HepG2 (cell line): ENCODE measurements at places on chromosomes 6 and 20.

DNA sequence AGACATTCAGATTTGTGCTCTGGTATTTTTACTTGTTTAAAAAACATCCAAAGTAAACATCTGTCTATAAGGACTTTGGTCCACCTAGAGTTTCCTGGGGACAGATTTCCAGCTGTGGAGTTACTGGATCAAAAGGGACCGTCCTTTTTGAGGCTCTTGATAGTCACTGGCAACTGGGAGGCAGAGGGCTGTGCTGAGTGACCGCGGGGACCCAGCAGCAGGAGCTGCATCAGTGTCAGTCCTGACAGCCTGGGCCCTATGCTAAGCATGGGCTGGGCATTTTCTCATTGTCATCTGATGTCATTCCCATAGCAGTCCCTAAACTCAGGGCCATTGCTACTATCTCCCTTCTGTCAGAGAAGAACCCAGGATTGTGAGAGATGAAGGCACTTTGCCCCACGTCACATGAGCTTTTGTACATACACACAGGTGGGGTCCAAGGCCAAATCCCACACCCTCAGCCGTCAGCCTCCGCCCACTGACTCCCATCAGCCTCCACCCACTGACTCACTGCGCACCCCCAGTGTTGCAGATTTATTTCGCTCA is 293.8 kb downstream of the TAF4 start:
- peak overlapping the region; percentile 25 for H3K27ac ChIP-seq
- DNase-seq, result peak; percentile 91
- peaks cover 33% of the 10 kb centered on the region for H3K4me1 ChIP-seq
- H3K36me3 ChIP-seq, result no peaks in the 10 kb centered on the region

DNA sequence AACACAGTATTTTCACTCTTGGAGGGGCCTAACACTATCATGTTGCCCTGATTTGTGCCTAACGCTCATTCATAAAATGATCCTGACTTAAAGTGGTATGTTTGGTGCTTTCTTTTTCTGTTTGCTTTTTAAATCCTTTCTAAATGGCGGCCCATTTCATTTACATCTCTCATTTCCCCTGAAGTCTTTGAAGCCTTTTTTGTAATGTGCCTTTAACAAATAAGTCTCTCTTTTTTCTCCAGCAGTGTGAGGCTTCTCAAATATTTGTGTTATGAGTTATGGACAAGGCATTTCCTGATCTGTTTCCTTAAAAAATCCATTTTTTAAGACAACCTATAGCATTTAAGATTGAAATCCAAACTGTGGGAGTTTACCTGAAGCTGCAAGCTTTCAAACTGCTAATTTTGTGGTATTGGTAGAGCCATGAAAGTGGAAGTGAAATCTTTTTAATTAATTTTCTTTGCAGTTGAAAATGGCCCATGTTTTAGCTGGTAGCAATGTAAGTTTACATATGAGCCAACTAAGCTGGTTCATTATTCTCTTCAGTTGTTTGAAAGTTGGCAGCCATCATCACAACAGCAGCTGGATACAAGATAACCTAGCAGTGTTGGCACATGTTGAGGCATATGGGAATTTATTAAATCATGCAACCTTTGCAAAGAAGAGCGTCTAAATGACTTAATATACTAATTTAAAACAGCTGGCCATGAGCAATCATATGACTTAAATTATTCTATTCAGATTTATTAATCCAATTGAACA is 469.7 kb downstream of the CDKAL1 start:
- H3K36me3 ChIP-seq, result no peaks in the 10 kb centered on the region; the same call in 2 of the 3 replicates
- no peaks in the 10 kb centered on the region for H3K27me3 ChIP-seq
- peak; percentile 99 for DNase-seq

GRCh38 chr6:44439270-44440045 is 52.0 kb downstream of the CDC5L start:
- H3K27me3 ChIP-seq, result no peaks in the 10 kb centered on the region
- H3K36me3 ChIP-seq, result peaks cover 34% of the 10 kb centered on the region; the same call in 2 of the 3 replicates
- no peak for DNase-seq
- H3K4me3 ChIP-seq, result no peak overlapping the region
- no peaks in the 10 kb centered on the region for H3K4me1 ChIP-seq
- no peak overlapping the region for H3K27ac ChIP-seq

DNA sequence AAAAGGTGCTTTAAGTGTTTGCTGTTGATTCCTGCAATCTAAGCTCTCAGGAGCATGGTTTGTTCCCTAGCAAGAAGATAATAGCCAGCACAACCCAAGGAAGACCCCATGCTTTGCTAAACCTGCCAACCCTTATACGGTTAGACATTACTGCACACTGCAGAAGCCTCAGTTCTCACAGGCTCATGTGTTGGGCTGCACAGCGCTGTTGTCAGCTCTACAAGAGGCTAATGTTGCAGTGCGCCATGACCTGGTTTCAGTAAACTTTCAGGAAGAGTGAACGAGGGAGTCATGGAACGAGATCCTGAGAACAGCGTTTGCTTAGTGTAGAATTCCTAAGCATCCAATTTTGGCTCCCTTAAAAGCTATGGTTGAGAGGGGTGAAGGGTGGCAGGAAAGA is 218.5 kb downstream of the ARHGAP18 start:
- no peak overlapping the region for H3K4me3 ChIP-seq
- H3K4me1 ChIP-seq, result peaks cover 16% of the 10 kb centered on the region
- no peaks in the 10 kb centered on the region for H3K27me3 ChIP-seq
- no peak for DNase-seq

GRCh38 chr6:57252975-57253374 is 30.9 kb upstream of the RAB23 start:
- H3K36me3 ChIP-seq, result no peaks in the 10 kb centered on the region
- no peak overlapping the region for H3K27ac ChIP-seq
- no peak for DNase-seq
- peaks cover 26% of the 10 kb centered on the region for H3K4me1 ChIP-seq
- no peak overlapping the region for H3K4me3 ChIP-seq
- H3K27me3 ChIP-seq, result no peaks in the 10 kb centered on the region

GRCh38 chr20:2760297-2760951 is 40.0 kb downstream of the CPXM1 start:
- H3K4me1 ChIP-seq, result no peaks in the 10 kb centered on the region
- no peak overlapping the region for H3K4me3 ChIP-seq
- H3K27ac ChIP-seq, result no peak overlapping the region
- no peaks in the 10 kb centered on the region for H3K36me3 ChIP-seq
- DNase-seq, result no peak

DNA sequence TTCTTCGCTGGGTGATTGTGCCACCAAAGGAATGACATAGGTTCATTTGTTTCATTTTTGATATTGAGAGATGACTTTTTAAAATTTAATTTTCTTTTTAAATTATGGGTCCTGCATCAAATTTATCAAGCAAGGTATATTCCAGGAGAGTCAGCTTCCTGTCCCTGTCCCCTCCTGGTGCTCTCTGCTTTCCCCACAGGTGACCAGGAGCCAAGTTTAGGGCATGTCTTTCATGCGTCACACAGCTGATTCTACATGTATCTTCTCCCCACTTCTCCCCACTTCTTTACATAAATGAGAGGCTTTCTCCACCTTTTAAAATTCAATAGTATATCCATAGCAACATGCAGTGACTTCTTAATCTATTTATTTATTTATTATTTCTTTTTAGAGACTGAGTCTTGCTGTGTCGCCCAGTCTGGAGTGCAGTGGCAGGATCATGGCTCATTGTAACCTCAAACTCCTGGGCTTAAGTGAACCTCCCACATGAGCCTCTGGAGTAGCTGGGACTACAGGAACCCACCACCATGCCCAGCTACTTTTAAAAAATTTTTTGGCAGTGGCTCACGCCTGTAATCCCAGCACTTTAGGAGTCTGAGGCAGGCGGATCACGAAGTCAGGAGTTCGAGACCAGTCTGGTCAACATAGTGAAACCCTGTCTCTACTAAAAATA is 30.0 kb downstream of the OSBPL2 start:
- H3K27me3 ChIP-seq, result no peaks in the 10 kb centered on the region
- 0 out of 2 replicates have a peak, but pooled peaks cover 7% of the 10 kb centered on the region for H3K4me1 ChIP-seq
- no peak for DNase-seq
- peaks cover 65% of the 10 kb centered on the region for H3K36me3 ChIP-seq
- H3K4me3 ChIP-seq, result no peak overlapping the region
- no peak overlapping the region for H3K27ac ChIP-seq

DNA sequence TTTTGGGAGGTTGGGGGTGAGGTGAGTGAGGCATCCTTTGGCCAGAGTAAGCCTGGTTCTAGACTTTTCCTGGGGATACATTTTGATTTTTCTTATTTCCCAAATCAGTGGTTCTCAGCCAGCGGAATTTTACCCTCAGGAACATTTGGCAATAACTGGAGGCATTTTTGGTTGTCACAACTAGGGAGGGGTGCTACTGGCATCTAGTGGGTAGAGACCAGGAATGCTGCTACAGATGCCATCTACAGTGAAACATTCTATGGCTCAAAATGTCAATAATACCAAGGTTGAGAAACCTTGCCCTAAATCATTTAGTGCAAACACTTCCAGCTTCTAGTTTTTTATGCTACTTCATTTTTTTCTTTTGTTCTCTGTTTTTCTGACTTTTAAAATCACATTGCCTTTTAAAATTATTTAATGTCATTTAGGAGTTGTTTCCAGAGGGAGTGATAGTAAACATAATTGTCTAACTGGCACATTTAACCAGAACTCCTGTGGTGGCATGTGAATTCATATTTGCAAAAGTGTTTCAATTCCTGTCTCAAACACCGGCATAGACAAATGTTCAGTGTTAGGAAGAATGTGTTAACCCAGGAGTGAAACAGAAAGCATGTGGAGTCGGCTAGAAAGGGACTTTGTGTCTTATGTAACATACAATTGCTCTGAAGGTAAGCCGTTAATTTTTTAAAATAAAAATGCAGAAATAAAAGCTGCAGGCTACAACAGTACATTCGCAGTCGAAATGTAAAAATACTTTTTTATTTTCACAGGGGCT is 59.0 kb downstream of the QRSL1 start:
- no peaks in the 10 kb centered on the region for H3K36me3 ChIP-seq
- peak; percentile 63 for DNase-seq
- H3K27ac ChIP-seq, result peak overlapping the region; percentile 46
- H3K4me1 ChIP-seq, result peaks cover 15% of the 10 kb centered on the region
- H3K27me3 ChIP-seq, result no peaks in the 10 kb centered on the region

- H3K27me3 ChIP-seq, result peaks cover 32% of the 10 kb centered on the region; the same call in 2 of the 3 replicates
- no peaks in the 10 kb centered on the region for H3K4me1 ChIP-seq
- H3K4me3 ChIP-seq, result no peak overlapping the region
- no peak overlapping the region for H3K27ac ChIP-seq
Observed at GRCh38 chr6:42294759-42295158, 77.1 kb upstream of the MRPS10 start.

GRCh38 chr20:49156481-49156880 is 31.7 kb downstream of the STAU1 start:
- H3K4me3 ChIP-seq, result no peak overlapping the region
- peaks cover 48% of the 10 kb centered on the region for H3K4me1 ChIP-seq
- H3K36me3 ChIP-seq, result peaks cover 23% of the 10 kb centered on the region
- no peak for DNase-seq

- no peak overlapping the region for H3K27ac ChIP-seq
- H3K4me3 ChIP-seq, result no peak overlapping the region
- H3K36me3 ChIP-seq, result no peaks in the 10 kb centered on the region
- no peak for DNase-seq
- no peaks in the 10 kb centered on the region for H3K27me3 ChIP-seq
Observed at GRCh38 chr6:119891644-119892043, 542.1 kb upstream of the MAN1A1 start.

GRCh38 chr6:56652231-56652630 is 9.5 kb upstream of the DST start:
- peaks cover 60% of the 10 kb centered on the region for H3K4me1 ChIP-seq
- peak; percentile 71 for DNase-seq
- H3K27ac ChIP-seq, result no peak overlapping the region
- no peak overlapping the region for H3K4me3 ChIP-seq
- H3K27me3 ChIP-seq, result no peaks in the 10 kb centered on the region
- H3K36me3 ChIP-seq, result peaks cover 3% of the 10 kb centered on the region; the same call in 1 of the 2 replicates

- no peaks in the 10 kb centered on the region for H3K27me3 ChIP-seq
- no peak overlapping the region for H3K4me3 ChIP-seq
Observed at GRCh38 chr6:164346631-164347030, 932.1 kb downstream of the QKI start.

- H3K27ac ChIP-seq, result no peak overlapping the region
- no peaks in the 10 kb centered on the region for H3K27me3 ChIP-seq
- no peaks in the 10 kb centered on the region for H3K36me3 ChIP-seq
- no peaks in the 10 kb centered on the region for H3K4me1 ChIP-seq
- no peak for DNase-seq
Observed at GRCh38 chr6:132115714-132116366, 164.7 kb upstream of the CCN2 start.

DNA sequence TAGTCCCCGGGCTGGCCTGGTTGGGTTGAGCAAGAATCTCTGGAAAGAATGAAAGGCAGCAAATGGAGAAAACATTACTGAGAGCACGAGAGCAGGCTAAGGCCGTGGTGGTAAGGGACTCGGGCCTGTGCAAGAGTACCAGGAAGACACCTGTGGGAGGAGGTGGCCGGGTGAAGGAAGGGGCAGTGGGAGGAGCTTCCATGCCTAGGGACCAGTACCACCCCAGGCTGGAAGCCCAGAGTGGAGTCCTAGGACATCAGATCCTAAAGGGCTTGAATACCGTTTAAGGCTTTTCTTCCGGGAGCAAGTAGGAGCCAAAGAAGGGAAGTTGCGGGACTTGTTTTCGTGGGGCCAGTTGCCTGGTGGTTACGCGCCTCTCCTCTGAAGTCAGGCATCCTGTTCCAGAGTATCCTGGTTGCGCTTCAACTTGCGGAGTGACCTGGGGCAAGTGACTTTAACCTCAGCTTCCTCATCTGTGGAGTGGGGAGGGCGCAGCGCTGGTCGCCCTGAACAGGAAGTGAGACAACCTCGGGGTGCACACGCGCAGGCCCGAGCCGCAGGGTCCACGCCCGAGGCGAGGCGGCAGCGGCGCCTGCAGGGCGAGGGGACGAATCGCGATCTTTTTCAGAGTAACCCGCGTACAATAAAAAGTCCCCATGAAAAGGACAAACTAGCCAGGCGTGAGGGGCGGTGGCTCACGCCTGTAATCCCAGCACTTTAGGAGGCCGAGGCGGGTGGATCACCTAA is 1.1 kb upstream of the TPD52L2 start:
- no peaks in the 10 kb centered on the region for H3K27me3 ChIP-seq
- H3K27ac ChIP-seq, result peak overlapping the region; percentile 89
- peak; percentile 90 for DNase-seq
- H3K4me1 ChIP-seq, result peaks cover 51% of the 10 kb centered on the region
- peaks cover 10% of the 10 kb centered on the region for H3K36me3 ChIP-seq

- H3K36me3 ChIP-seq, result no peaks in the 10 kb centered on the region
- no peaks in the 10 kb centered on the region; the same call in 1 of the 2 replicates for H3K27me3 ChIP-seq
- H3K4me3 ChIP-seq, result no peak overlapping the region
- no peak overlapping the region for H3K27ac ChIP-seq
- no peak for DNase-seq
Observed at GRCh38 chr6:101980924-101981323, 587.4 kb downstream of the GRIK2 start.

DNA sequence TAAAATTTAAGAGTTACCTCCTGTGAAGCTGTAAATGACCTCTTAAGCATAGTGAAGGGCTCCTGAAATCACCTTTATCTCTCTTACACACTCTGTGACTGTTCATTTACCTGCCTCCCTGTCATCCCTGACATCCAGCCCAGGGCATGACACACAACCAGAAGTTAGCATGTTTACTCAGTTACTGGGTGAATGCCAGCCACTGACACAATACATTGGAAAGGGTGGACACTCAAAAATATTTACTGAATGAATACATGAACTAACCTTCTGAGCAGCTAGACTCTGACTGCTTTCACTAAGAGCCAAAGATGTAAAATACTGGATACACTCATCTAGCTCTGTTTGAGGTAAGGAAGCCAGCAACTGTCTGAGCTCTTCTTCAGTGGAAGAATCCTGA is 25.3 kb downstream of the SERAC1 start:
- DNase-seq, result peak; percentile 70
- no peaks in the 10 kb centered on the region for H3K27me3 ChIP-seq
- no peak overlapping the region for H3K4me3 ChIP-seq
- no peak overlapping the region for H3K27ac ChIP-seq
- H3K36me3 ChIP-seq, result peaks cover 4% of the 10 kb centered on the region; the same call in 2 of the 3 replicates
- H3K4me1 ChIP-seq, result no peaks in the 10 kb centered on the region
